GM19239 (cell line): ENCODE measurements at places on chromosomes 2 and 18.

GRCh38 chr2:182792441-182792840 is 74.0 kb downstream of the FRZB start:
- DNase-seq, result no peak

- no peak for DNase-seq
These were observed 348.9 kb upstream of the RAB12 start for GRCh38 chr18:8260319-8260718.

DNA sequence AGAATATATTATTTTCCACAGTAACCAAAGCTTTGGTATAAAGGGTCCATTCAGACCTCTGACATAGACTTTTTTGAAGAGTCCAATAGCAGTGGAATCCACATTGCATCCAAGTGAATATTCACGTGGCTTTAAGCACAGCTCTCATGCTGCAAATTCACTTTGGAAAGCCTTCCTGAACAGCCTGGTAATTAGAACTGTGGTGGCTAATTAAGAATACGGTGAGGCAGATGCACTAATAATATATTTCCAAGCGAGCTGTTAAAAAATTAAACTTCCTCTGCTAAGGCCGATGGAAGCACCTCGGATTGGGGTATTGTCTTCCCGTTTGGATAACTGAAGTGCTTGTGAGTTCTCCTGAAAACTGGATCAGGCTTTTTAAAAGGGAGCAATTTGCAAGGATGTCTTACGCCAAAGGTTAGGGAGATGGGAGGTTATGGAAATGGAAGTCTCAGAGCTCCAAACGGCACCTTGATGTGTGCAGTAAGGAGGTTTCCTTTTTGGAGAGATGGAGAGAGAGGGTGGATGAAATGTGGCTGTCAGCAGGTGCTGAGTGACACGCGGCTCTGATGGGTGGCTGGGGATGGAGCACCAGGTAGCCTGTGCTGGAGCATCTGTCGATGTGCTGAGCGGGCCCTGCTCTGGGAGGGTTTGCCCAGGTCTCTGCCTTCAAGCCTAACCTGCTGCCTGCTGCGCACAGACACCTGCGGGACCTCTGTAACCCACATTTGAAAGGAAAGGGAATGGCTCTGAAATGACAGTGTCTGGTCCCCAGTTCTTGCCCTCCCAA is 37.5 kb downstream of the CABLES1 start:
- no peak for DNase-seq

- DNase-seq, result no peak
These were observed 325.8 kb downstream of the CYP26B1 start for GRCh38 chr2:71821856-71822255.

- no peak for DNase-seq
These were observed 44.4 kb downstream of the RPIA start for GRCh38 chr2:88735853-88736252.

GRCh38 chr2:123916051-123916450 is 109.0 kb upstream of the CNTNAP5 start:
- DNase-seq, result no peak

DNA sequence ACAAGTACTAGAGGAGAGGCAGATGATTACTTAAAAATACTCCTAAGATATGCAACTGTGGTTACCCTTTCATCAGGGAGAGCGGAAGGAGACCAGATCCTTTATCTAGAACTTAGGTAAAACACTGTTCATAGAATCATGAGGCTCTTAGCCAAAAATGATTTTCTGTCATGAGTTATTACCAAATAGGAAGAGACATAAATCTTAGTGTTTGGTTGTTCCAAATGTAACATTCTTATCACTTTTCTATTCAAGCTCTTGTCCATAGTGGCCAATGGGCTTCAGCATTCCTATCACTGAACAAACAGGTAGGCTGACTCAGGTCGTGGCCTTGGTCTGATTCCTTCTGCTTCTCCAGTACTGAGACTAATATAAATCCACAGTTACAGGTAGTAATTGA is 38.5 kb downstream of the RPRD1A start:
- no peak for DNase-seq

DNA sequence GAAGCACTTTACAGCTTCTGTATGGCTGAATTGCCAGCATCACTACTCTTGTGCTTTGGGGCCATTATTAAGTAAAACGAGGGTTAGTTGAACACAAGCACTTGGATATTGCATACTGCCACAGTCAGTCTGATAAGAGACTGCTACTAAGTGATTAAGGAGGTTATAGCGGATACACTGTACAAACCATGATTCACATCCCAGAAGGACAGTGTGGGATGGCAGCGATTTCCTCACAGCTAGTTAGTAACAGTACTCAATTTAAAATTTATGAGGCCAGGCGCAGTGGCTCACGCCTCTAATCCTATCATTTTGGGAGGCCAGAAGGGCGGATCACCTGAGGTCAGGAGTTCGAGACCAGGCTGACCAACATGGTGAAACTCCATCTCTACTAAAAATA is 2.6 kb upstream of the BMPR2 start:
- no peak for DNase-seq

GRCh38 chr2:228649876-228650275 is 468.4 kb upstream of the SPHKAP start:
- no peak for DNase-seq

DNA sequence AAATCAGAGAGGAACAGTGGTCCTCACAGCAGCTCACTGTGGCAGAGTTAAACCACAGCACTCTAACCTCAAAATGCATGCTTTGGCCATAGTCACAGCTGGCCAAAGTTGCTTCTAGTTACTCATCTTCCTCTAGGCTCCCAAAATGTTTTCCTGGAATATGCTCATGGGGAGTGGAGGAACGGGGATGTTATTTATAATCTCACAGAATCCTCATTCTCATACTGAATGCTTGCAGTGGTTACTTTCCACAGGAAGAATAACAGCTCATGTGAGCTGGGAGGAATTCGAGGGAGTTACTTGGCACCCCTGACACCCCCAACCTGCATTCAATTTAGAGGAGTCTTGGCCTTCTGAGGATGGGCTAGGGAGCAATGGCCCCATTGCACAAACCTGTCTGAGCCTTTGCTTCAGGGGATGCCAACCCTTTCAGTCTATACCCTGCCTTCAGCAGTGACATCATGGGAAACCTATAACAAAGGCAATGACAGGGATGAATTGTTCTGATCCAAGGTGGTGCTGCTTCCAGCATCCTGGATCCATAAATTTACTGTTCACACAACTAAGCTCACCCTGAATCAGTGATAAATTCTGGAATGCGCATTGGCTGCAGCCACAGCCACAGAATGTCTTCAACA is 22.4 kb upstream of the CCBE1 start:
- no peak for DNase-seq

GRCh38 chr2:37775908-37776250 is 104.4 kb upstream of the CDC42EP3 start:
- no peak for DNase-seq

- DNase-seq, result no peak
These were observed 92.3 kb upstream of the TANK start for GRCh38 chr2:161067846-161068350.

DNA sequence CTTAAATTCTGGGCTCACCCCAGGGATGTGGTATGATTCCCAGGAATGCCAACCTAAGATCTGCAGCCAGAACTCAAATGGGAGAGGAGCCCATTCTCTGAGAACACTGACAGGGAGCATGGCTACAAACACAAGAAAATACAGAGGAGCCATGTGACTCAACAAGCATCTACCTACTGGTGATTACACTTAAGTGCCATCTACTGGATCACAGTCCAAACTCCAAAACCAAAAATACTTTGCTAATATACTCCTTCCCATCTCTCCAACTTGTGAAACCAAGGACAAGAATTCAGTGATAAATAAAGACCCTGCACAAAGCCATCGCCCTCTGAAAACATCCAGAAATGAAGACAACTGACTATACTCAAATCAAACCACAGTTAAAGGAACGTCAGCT is 116.9 kb downstream of the NR4A2 start:
- DNase-seq, result no peak

DNA sequence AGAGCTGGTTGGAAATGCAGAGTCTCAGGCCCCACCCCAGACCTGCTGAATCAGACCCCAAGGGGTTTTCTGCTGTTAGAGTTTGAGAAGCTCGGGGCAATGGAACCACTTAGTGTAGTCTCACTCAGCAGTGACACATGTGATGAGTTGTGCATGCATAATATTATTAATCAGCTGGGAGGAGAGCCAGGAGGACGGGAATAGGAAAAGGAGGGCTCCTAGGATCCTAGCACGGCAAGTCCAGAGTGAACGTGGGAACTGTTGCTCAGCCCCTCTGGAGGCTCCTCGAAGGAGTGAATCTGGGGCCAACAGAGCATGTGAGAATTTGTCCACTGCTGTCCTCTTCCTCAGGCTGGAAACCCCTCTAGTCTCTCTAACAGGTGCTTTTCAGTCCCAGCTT is 87.1 kb downstream of the HS1BP3 start:
- DNase-seq, result no peak

DNA sequence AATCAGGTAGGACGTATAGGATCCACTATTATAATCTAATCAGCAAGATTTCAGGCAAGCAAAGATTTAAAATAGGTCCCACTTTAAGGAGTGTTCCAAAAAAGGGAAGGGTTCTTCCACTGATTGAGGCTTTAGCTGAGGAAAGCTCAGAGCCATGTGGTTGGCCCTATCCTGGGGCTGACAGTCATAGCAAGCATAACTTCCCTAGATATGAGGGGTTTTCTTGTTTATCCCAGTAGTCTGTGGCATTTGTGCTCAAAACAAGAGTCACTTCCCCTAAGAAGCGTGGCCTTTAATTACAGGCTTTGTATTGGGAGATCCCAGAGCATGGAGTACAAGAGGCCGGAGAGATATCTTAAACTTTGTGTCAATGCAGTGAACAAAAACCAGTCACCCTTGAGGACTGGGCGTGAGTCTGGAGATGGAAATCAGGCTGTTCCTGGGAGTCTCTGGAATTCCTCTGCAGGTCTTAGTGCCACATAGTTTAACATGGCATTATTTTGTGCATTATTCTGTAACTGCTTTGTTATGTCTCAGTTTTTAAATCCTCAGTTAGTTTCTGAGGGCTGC is 136.9 kb upstream of the FBXO11 start:
- DNase-seq, result no peak

GRCh38 chr2:2667690-2668089 is 336.6 kb upstream of the MYT1L start:
- DNase-seq, result no peak

- no peak for DNase-seq
These were observed 568 bp downstream of the ARL5A start for GRCh38 chr2:151827564-151828142.

DNA sequence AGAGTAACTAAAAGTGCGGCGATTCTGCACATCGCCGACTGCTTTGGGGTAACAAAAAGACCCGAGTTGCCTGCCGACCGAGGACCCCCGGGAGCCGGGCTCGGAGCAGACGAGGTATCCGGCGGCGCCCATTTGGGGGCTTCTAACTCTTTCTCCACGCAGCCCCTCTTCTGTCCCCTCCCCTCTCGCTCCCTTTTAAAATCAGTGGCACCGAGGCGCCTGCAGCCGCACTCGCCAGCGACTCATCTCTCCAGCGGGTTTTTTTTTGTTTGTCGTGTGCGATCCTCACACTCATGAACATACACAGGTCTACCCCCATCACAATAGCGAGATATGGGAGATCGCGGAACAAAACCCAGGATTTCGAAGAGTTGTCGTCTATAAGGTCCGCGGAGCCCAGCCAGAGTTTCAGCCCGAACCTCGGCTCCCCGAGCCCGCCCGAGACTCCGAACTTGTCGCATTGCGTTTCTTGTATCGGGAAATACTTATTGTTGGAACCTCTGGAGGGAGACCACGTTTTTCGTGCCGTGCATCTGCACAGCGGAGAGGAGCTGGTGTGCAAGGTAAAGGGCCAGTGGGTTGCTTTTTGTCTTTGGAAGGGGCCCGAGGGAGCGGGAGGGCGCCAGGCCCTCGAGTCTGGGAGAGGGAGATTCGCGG is 1.4 kb downstream of the TRIB2 start:
- DNase-seq, result no peak

GRCh38 chr2:11871421-11871820 is 125.0 kb downstream of the LPIN1 start:
- no peak for DNase-seq

DNA sequence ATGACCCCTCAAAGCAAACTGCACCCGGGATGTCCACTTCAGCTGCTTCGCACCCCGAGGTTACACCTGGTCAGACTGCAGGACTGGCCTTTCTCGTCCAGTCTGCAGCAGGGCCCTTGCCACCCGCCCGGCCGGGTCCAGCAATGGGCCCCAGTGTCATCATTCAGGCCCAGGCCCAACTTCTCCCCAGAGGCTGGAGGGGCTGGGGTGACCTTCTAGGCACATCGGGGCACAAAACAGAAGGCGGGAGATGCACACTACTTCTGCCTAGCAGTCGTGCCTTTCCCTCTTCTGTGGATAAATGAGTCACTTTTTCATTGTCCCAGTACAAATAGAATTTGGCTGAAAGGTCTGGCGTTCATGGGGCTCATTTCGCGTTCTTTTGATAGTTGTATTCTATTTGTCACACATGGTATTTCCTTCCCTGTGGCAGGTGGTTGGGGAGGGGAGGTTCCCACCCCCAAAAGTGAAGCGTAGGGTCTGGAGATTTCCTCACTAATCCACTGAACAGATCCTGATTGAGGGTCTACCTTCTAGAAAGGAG is 56.9 kb upstream of the ID2 start:
- no peak for DNase-seq

GRCh38 chr2:173590276-173590861 is 235.7 kb downstream of the CDCA7 start:
- no peak for DNase-seq

DNA sequence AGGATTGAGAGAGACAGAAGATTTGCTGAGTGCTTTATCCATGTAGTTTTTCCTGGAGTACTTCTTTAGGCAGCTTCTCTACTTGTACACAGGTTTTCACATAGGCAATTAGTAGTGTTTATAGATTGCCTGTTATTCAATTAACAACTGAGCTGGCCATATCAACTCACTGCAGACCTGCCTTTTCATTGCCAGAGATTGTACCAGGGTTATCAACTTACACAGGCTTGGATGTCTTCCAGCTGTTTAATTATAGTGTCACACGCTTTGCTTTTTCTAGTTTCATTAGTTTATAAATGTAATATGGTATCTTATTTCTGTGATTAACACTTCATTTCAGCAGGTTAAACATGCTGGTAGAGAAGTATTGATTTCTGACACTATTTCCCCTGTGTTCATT is 125.9 kb downstream of the GPD2 start:
- no peak for DNase-seq

- DNase-seq, result no peak
These were observed 123.2 kb downstream of the LYPD6B start for GRCh38 chr2:149161481-149162225.

- no peak for DNase-seq
These were observed 250.4 kb upstream of the DSEL start for GRCh38 chr18:67766930-67767329.

GRCh38 chr2:27705851-27706622 is 42.3 kb downstream of the SLC4A1AP start:
- DNase-seq, result no peak

DNA sequence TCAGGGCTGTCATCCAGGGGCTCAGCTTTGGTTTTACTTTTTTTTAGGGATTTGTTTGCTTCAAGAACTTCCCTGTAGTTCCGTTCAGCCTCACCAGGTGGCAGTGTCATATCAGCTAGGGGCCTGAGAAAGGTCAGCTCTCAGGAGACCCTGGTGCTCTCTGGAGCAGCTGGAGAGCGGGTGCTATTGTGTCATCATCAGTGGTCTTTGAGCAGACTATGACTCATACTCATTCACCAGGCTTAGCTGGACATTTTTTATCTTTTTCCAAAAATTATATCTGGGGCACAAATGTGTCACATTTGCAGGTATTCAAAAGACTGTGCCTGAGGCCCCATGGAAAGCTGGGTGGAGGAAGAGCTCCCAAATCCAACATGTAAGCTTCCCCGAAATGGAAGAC is 24.4 kb downstream of the ZNF892 start:
- DNase-seq, result peak; percentile 18
